ENCODE measurements at places on chromosomes 5 and 9. TPM values are rescaled to one million over a fixed set of nuclear protein-coding genes. Genes with fewer than 3 reads are reported as not detected.

The MYOZ3 gene
- total RNA-seq = 2.9 TPM

The IRX2 gene
- total RNA-seq = 6.0 TPM

The FBN2 gene
- total RNA-seq = 16.3 TPM

The OMD gene
- not detected for total RNA-seq

The ACOT12 gene
- total RNA-seq = not detected

The NOXA1 gene
- 15.3 TPM for total RNA-seq

The PPIC gene
- 26.0 TPM for total RNA-seq

The PCDHB16 gene
- total RNA-seq = 11.9 TPM

The LTC4S gene
- 5.5 TPM for total RNA-seq

The SPINK6 gene
- not detected for total RNA-seq

The GABBR2 gene
- 0.49 TPM for total RNA-seq

The OR1Q1 gene
- total RNA-seq = not detected

The NDFIP1 gene
- total RNA-seq = 247 TPM

The PCDHB5 gene
- 29.4 TPM for total RNA-seq

The SLCO6A1 gene
- 2.0 TPM for total RNA-seq

The KIF4B gene
- total RNA-seq = not detected

The LHX6 gene
- total RNA-seq = 1.6 TPM

The SPEF2 gene
- 15.6 TPM for total RNA-seq

The ACTBL2 gene
- total RNA-seq = not detected

The GABRP gene
- 3.1 TPM for total RNA-seq

The GLE1 gene
- 19.6 TPM for total RNA-seq

The SPINK5 gene
- total RNA-seq = 19.7 TPM

The FAM221B gene
- not detected for total RNA-seq

The NR6A1 gene
- 86.4 TPM for total RNA-seq

The CDKN2B-AS1 gene
- not detected for total RNA-seq

The SLC36A2 gene
- total RNA-seq = not detected

The HMCN2 gene
- 0.26 TPM for total RNA-seq

The NOTCH1 gene
- total RNA-seq = 130 TPM

The LCN10 gene
- not detected for total RNA-seq

The ENG gene
- total RNA-seq = 0.91 TPM

The CYLC2 gene
- total RNA-seq = not detected

The BARHL1 gene
- total RNA-seq = not detected

The KYAT1 gene
- 11.7 TPM for total RNA-seq

The PCDHA1 gene
- not detected for total RNA-seq

The ZNF879 gene
- total RNA-seq = 7.9 TPM

The ADAMTS12 gene
- total RNA-seq = 7.8 TPM

The PCDHGB2 gene
- 0.89 TPM for total RNA-seq

The BTNL9 gene
- not detected for total RNA-seq

All from progenitor cell of endocrine pancreas (in vitro differentiated cells).